Activated gamma-delta T cell treated with anti-CD3 and anti-CD28 coated beads, Interleukin-2, amount 50 U/mL, for 16 hours (primary cell): ENCODE measurements at places on chromosomes 2 and 18.

DNA sequence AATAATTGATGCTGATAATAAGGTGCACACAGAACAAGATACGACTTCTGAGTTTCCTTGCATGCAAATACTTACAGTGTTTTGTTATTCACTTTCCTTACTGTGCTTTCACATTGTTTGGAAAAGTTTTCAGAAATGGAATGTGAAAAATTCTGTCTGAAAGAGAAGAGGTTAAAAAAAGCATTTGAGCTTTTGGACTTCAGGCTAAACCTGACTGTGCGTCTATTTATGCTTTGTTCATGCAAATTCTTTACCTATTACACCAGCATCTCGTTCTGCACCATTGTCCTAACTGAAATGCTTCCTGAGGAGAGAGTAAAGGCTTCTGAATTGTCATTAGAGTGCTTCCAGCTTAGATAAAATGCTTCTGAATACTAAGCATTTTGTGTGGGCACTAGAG lies 61.4 kb downstream of the LHCGR start:
- DNase-seq: no peak

GRCh38 chr2:163692611-163693482 lies 43.0 kb downstream of the FIGN start:
- no peak for DNase-seq

DNA sequence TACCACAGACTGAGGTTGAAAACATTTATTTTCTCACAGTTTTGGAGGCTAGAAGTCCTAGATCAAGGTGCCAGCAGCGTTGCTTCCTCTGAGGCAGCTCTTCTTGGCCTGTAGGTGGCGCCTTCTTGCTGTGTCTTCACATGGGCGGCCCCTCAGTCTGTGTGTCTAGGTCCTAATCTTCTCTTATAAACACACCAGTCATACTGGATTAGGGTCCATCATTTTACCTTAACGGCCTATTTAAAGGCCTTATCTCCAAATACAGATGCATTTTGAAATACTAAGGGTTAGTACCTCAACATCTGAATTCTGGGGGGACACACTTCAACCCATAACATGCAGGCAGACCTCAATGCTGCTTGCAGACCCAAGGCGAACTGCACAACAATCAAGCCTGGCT lies 4.4 kb upstream of the RMC1 start:
- peak; percentile 58 for DNase-seq

GRCh38 chr2:102130647-102130991 lies 11.9 kb upstream of the IL1R1 start:
- DNase-seq: no peak

- no peak for DNase-seq
Measured at GRCh38 chr2:7835693-7836680, 845.9 kb upstream of the ID2 start.

- no peak for DNase-seq
Measured at GRCh38 chr2:227781841-227782240, 31.8 kb upstream of the CCL20 start.

DNA sequence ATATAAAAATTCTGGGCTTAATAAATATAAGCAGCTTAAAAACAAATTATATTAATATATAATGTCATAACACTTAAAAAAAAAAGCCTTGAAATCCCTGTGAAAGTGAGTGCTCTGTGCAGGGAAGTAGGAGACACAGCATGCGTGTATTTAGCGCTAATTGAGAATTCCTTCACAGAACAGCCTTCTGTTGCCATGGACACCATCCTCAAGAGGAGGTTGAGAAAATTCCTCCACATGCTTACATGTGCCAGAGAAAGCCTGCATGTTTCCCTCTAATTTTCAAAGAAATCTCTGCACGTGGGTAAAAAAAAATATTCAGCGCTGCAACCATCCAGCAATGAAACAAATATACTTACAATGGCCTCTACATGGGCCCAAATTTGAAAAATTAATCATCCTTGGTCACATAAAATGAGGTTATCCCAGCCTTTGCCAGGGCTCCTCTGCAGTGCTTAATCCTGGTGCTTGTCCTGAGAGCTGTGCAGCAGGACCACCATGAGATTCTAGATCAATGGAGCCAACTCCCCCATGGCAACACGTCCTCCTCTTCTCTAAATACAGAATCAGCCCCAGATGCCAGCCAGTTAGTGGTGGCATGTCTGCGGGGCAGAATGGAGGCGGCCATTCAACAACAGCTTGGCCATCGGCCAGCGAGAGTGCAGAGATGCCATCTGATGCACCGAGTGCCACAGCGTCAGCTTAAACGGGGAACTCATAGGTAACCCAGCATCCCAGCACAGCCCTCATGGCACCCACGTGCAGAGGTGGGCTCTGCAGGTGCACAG lies 228.0 kb downstream of the MYT1L start:
- no peak for DNase-seq

- DNase-seq: no peak
Measured at GRCh38 chr2:9657083-9657482, 26.3 kb upstream of the YWHAQ start.

DNA sequence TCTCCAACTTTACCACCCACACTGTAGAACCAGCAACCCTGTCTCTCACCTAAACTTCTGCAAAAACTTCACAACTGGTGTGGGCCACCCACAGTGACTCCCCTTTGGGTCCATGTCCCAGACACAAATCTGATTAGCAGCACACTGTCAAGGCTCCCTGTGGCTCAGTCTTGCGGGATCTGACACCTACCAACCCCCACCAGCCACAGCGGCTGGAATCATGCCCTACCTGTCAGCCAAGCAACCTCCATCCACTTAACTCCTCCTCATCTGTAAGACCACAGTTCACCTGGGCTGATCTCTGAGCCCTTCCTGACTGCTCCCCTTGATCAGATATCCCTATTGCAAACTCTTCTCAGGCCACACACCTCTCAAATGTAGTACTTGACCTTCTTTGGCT lies 14.6 kb downstream of the TCF4 start:
- DNase-seq: no peak

DNA sequence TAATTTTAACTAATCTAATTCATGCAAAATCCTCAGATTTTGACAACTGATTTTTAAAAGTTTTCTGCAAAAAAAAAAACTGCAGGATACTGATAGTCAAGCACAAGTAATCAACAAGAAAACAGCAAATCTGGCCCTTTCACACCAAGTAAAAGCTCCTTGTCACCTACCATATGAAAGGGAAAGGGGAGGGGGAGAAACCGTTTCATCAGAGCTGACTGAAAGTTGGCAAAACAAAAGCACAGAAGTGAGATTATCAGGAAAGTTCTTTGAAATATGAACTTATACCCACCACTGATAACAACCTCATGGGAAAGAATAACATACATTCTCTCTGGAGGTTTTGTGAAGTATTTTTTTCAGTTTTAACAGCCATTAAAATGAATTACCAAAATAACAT lies 38.7 kb downstream of the ZNF521 start:
- no peak for DNase-seq

- DNase-seq: no peak
Measured at GRCh38 chr18:12155996-12156395, 62.4 kb downstream of the ANKRD62 start.

- DNase-seq: no peak
Measured at GRCh38 chr2:171924170-171924942, 2.1 kb downstream of the HAT1 start.

DNA sequence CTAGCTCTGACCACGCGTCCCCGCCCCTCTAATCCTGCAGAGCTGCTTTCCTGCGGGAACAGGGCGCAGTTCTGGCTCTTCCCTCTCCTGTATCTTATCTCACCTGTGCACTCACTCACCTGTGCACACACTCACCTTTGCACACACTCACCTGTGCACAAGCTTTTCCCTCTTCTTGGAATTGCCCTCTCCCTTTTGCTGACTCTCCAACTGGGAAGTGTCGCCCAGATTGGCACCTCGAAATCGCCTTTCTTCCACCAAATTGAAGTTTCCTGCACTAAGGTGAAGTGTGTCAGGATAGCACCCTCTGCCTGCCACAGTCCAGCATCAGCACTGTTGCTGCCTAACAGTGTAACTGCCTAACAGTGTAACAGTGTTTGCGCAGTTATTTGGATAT lies 566 bp upstream of the CMPK2 start:
- no peak for DNase-seq

DNA sequence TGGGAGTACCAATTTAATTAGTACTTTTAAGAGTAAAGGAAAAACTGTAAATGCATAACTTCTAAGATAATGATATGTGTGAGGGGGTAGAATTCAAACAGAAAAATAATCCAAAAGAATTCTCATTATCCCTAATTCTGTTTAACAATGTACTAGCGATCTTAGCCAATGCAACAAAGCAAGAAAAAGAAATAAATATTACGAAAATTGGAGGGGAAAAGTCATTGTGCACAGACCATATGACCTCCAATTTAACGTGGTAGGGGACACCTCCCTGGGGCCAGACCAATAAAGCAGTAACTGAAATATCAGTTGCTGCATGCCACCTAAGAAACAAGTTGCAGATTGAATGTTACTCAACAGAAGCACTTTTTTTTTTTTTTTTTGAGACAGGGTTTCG lies 25.9 kb upstream of the PEX13 start:
- no peak for DNase-seq

- DNase-seq: no peak
Measured at GRCh38 chr2:68238955-68239822, 13.1 kb downstream of the PPP3R1 start.

- no peak for DNase-seq
Measured at GRCh38 chr18:10252952-10253705, 201.3 kb upstream of the APCDD1 start.

GRCh38 chr2:182715121-182715891 lies 751 bp upstream of the DNAJC10 start:
- DNase-seq: no peak

DNA sequence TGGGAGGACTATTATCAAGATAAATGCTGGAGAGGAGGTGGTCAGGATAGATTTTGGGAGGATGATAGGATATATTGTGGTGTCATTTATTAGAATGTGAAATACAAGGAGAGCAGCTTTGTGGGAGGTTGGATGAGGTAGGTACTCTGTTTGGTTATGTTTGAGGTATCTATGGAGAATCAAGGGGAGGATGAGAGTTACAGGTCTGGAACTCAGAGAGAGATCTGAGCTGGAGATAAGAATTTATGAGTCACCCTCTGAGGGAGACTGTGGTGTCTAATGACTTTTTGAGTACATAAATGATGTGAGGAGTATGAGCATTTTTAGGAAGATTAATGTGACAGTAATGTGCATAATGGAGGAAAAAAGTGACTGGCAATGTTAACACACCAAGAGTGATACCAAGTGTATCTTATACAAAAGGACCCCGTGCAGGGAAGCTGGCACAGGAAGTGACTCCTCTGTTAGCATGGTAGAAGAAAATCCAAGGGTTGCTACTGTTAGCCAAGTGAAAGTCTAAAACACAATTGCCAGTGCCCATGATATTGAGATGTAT lies 48.2 kb downstream of the CRIM1 start:
- DNase-seq: no peak
